AG09309 (cell line): ENCODE measurements at places on chromosomes 13 and 19.

DNA sequence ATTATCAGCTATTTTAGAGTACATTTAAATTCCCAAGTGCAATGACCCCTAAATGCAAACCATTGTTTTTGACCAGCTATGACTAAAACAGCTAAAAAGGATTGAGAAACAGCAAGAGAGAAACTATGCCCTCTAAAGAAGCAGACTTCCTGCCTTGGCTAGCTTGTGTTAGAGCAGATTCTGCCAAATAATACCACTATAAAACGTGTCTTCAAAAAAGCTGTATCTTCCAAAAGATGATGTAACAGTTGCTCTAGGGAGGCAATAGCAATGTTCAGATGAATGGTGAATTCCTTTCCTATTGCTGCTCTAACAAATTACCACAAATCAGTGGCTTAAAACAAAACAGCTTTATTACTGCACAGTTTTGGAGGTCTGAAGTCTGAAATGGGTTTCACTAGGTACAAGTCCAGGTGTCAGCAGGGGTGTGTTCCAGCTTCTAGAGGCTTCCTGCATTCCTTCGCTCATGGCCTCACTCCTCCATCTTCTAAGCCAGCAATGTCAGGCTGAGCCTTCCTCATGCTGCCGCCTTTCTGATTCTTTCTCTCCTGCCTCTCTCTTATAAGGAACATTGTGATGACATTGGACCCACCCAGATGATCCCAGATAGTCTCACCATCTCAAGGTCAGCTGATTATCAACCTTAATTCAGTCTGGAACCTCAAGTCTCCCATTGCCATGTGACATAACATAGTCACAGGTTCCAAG is 84.5 kb downstream of the LRRC63 start:
- DNase-seq = peak; percentile 98

- no peak for DNase-seq
Measured at GRCh38 chr13:40197049-40197448, 469.4 kb downstream of the FOXO1 start.

DNA sequence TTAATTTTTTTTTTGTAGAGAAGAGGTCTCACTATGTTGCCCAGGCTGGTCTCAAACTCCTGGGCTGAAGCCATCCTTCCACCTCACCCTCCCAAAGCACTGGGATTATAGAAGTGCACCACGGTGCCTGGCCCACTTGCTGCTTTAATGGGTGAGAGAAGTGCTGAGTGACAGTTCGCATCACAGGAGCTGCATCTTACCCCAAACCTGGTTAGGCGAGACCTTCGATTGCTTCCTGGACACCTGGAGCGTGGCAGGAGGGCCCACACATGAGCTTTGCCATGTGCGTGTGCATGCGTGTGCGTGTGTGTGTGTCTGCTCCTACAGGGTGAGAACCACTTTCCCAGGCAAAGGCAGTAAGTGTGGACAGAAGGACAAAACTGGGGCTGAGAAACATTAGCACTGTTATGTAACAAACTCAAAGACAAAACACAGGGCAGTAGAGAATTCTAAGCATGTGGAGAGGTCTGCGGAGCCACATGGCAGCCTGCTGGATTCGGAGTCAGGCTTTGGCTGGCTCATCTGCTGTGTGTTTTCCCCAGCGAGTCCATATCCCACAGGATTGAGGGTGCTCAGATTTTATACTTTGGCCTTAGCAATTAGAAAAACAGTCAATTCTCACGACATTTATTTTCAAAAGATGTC is 11.7 kb upstream of the MTIF3 start:
- DNase-seq = no peak

DNA sequence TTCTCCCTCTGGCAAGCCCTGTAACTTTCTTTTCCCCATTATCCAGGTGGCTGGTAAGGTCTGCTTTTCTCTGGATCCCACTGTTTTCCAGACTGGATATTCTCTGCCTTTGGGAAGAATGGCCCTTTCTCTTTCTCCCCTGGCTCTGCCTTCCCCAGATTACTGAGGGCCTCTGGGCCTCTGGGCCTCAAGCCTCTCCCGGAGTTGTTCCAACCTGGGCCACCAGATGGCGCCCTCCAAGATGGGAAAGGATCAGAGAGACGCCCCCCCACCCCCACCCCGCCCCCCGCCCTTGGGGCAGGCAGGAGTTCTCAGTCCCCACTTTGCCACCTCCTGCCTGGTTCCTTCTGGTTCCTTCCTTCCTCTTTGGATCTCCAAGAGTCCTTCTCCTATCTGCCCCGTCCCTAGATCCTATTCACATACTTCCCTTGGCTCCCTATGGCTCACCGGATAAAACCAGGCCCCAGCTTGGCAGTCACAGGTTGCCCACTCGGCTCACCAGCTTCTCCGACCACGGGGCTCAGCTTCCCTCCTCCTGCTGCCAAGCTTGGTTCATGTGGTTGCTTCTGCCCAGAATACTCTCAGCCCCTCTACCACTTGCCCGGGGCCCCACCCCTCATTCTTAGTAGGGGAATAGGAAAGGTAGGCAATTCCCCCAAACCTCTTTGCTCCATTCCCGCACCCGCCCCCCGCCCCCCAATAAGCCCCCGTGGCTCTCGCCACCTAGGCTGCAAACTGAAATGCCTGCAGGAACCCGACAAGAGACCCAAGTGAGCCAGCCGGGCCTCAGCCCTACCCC is 13.1 kb downstream of the EPS8L1 start:
- DNase-seq = no peak

DNA sequence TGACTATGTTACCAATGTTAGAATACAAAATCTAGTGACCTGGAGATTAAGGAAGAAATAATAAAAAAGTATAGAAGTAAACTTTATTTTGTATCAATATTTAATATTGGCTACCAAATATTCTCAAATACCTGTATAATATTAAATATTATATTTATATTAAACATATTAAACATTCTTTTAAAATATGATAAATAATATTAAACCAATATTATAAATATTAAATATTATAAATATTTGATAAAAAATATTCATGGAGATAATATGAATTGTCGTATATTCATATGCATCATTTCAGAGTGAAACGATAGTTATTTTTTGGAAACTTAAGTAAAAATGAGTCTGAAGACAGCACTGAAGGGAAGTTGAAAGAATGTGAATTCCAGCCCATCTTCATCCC is 571.2 kb upstream of the KLF12 start:
- DNase-seq = no peak

DNA sequence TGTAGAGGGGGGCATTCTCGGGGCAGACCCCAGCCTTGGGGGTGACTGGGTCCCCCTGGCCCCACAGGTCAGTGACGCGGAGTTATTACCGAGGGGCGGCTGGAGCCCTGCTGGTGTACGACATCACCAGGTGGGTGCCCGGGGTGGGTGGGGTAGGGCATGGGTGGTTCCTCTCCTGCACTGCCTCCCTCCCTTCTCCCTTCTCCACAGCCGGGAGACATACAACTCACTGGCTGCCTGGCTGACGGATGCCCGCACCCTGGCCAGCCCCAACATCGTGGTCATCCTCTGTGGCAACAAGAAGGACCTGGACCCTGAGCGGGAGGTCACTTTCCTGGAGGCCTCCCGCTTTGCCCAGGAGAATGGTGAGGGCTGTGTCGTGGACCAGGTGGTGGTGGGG is 5.7 kb downstream of the RAB4B start:
- no peak for DNase-seq

GRCh38 chr13:83733293-83733692 is 149.0 kb downstream of the SLITRK1 start:
- no peak for DNase-seq

DNA sequence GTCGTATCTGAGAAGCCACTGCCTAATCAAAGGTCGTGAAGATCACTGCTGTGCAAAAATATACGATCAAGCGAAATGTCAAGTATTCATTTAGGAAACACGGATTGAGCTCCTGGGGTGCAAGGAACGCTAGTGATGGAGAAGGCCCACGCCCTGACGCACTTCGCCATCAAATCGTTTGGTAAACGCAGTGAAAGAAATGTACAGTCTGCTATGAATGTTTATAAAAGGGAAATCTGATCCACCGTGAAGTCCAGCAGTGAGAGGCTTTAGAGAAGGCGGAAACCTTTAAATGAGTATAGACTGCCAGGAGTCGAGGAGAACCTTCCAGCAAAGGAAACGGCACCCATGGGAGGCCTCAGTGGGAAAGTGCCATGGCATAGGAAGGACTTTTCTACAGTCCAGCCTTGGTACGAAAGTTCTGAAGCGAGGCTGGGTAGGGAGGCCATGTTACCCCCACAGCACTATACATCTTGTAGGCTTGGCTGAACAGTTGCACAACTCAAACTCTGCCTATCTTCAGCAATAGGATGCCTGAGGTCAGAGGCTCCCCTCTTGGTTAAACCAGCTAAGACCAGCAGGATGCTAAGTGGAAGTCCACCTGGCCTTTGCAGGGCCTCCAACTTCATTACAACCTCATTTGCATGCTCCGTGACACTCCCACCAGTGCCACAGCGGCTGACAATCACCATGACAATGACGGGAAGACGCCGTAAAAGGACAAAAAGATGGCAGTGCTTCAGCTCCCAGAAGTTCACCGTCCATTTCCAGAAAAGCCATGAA is 20.4 kb downstream of the PCID2 start:
- DNase-seq = no peak

GRCh38 chr13:35499676-35500075 is 23.2 kb upstream of the MAB21L1 start:
- no peak for DNase-seq

- DNase-seq = no peak
Measured at GRCh38 chr13:23160638-23161480, 19.9 kb upstream of the SGCG start.

DNA sequence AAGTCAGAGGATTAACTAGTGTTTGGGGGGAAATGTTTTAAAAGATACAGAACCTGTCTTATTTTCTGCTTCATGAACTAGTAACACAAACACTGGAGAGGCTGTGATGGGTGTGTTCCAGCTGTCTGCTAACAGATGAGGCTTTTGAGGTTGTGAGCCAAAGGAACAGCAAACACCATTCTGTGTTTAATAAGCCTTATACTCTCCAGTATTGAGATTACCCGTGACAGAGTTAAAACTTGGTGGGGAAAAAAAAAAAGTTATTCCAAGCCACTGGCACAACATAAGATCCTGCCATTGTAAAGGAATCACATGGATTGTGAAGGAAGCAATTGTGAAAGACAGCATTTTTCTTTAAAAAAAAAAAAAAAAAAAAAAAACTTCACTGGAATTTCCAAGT is 48.4 kb downstream of the KCTD12 start:
- no peak for DNase-seq

GRCh38 chr13:107799001-107799400 is 416.3 kb downstream of the LIG4 start:
- peak; percentile 21 for DNase-seq

DNA sequence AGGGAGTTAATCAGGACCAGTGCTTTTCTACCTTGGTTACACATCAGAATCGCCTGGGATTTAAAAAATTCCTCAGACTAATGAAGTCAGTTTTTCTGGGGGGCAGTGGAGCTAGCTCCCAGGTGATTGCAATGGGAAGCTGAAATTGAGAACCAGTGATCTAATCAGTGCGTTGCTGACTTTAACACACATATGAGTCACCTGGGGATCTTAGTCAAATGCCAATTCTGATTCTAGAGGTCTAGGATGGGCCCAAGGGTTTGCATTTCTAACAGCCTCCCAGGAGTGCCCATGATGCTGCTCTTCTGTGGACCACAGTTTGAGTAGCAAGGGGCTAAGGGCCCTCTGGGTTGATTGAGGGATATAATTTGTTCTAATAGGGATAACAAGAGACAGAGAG is 54.5 kb downstream of the KL start:
- DNase-seq = no peak

DNA sequence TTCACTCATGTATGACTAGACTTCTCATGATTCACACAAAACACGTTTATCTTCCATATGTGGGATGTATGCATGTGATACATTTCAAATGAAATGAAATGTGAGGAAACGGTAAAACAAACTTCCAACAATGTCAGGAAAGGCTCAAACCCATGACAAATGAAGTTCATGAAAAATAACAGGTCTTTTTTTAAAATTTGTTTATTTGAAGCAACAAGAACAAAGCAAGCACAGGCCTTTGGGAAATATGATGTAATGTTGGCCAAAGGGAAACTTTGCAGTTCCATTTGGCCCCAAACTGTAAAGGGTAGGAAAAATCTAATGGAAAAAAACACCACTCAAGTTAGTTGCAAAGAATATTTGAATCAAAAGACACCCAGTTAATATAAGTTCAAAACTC is 463.8 kb upstream of the ARGLU1 start:
- DNase-seq = no peak
